ENCODE measurements at places on chromosomes 7 and 10.
A peak's percentile ranks its signal among the peaks of the same experiment; 100 is the strongest.

- DNase-seq, result no peak
Measured at GRCh38 chr7:102097601-102098161, 189.0 kb upstream of the SH2B2 start.

DNA sequence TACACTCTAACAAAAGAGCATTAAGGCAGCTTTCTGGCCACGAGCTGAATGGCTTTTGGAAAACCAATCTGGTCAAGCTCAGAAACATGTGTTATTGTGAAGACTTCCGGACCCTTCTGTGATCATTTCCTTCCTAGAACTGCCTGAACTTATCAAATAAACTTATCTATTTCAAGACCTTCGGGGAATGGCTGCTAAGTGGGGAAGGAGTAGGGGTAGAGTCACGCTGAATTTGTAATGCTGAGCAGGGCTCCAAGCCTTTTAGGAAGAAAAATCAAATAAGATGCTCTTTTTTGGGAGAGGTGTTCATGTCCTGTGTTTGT lies 56.6 kb downstream of the PAPSS2 start:
- DNase-seq, result no peak

GRCh38 chr10:104049504-104050250 lies 36.0 kb downstream of the COL17A1 start:
- no peak for DNase-seq

DNA sequence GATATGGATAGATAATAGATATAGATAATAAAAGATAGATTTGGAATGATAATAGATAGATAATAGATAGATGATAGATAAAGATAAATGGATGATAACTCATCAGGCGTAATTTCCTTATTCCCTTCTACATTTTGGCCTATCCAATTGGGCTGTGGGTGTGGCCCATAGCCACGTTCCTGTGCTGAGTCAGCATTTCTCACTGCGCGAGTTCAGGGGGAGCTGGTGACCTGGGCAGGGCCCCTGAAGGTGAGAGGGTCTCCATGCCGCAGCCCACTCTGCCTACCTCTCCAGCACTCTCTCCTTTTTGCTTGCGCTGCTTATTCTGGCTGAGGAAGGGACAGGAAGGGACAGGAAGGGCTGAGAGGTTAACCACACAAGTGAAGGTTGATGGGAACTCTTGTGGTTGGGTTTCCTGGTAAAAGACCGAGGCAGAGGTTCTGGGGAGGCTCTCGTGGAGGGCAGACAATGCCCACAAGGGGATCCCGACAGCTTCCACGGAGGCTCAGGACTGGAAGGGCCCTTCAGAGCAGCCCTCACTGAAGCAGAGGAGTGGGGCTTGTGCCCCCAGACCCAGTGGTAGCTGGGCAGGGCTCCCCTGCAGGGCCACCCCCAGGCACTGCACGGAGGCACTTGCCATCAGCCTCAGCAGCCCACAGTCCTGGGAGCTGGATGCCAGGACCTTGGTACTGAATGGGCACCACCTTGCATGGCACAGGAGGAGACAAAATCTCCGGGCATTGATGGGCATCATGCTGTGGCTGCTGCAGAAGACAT lies 247.3 kb upstream of the PITRM1 start:
- DNase-seq, result peak; percentile 70

- no peak for DNase-seq
Measured at GRCh38 chr10:21467633-21468032, 57.8 kb downstream of the SKIDA1 start.

DNA sequence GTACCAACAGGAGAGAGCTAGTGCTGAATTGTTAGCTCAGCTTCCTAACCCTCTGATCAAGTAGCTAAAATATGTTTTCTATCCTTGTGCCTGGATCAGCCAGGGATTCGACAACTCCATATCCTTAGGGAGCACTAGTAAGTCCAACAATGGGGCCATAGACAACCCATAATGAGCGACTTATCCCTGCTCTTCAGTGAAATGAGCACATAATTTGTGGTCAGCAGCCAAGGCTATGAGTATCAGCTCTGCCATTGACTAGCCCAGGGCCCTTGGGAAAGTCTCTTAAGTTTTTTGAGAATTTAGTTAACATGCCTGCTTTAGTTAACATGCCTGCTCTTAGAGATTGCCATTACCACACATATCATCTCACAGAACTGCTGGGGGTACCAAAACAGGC lies 39.3 kb downstream of the COL1A2 start:
- no peak for DNase-seq

GRCh38 chr7:46478046-46478445 lies 557.0 kb upstream of the IGFBP3 start:
- DNase-seq, result no peak

DNA sequence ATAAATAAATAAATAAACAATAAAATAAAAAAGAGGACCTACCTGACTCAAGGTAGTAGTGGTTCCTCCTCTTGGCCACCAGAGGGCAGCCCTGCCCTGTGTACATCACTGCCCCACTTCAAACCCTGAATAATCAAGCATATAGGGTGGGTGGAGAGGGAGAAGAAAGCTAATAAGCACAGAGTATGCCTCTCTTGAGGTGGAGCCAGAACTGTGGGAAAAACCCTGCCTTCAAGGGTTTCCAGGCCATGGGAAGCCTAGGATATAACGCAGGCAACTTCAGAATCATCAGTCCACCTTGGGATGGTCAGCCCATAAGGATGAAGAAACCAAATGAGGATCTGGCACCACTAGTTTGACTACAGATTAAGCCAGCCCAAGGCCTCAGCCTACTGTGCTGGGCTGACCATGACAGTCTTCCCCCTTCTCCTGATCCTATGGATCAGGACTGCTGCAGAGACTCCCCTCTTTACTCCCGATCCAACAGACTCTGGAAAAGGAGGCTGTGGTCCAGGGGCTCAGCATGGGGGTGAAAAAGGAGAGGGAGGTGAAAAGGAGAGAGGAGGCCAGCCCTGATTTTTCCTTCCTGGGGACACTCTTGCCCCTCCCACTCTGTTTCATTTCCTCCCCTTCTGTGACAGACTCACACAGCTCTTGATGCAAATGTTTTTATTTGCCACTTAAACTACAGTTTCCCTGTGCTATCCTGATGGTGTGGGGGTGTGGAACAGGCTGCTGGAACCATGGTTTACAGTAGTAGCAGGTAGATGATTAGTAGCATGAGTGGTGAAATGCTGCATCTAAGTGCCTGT lies 10.1 kb downstream of the AVPI1 start:
- DNase-seq, result peak; percentile 23

GRCh38 chr10:124240839-124241291 lies 147.5 kb upstream of the CHST15 start:
- no peak for DNase-seq

DNA sequence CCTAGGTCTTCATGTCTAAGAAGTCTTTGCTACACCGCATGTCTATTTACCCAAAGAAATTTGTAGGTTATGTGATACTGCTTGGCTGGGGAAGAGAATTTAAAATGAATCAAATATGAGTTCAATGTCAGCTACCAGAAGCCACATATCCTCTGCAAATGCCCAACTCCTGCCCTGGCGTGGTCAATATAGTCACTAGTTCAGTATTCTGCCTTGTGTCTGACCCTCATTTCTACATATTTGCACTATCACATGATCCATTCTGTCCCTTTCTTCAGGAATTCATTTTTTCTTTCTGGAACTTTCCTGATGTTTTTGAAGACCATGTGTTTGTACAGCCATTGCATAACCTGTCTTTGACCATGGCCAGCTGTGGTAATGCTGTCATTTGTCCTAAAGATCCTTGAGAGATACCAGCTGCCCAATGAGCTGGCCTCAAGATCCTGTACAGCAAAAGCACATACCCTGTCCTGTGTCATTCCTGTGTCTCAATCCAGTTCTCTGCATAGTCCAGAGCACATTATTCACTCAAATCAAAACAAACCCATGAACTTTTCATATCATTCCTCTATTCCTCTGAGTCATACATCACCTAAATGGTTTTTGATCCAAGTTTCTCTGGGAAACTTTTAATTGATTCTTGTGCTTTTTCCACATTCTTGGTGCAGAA lies 524.5 kb downstream of the PARD3 start:
- no peak for DNase-seq

Measured in T-helper 2 cell (primary cell).